CD14-positive monocyte (primary cell): ENCODE measurements at places on chromosomes 6 and 20. TPM values are rescaled to one million over a fixed set of nuclear protein-coding genes. Genes with fewer than 3 reads are reported as not detected.
A peak's percentile ranks its signal among the peaks of the same experiment; 100 is the strongest.

DNA sequence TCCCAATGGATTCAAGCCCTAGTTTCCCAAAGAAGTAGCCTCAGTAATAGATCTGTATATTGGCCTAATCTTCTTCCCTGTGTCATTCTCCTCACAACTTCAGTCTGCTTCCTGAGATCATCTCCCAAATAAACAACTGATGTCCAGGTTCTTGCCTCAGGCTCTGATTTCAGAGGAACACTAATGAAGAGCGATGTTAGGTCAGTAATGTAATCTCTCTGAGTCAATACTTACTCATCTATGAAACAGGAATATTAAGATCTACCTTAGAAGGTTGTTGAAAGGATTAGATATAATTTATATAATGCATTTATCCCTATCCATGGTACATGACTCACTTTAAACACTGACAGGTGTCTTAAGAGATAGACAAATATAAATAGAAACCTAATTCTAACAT, 246.0 kb upstream of the FLRT3 start:
- DNase-seq, result no peak

- no peak for DNase-seq
Measured at GRCh38 chr6:129146902-129147301, 264.0 kb downstream of the LAMA2 start.

DNA sequence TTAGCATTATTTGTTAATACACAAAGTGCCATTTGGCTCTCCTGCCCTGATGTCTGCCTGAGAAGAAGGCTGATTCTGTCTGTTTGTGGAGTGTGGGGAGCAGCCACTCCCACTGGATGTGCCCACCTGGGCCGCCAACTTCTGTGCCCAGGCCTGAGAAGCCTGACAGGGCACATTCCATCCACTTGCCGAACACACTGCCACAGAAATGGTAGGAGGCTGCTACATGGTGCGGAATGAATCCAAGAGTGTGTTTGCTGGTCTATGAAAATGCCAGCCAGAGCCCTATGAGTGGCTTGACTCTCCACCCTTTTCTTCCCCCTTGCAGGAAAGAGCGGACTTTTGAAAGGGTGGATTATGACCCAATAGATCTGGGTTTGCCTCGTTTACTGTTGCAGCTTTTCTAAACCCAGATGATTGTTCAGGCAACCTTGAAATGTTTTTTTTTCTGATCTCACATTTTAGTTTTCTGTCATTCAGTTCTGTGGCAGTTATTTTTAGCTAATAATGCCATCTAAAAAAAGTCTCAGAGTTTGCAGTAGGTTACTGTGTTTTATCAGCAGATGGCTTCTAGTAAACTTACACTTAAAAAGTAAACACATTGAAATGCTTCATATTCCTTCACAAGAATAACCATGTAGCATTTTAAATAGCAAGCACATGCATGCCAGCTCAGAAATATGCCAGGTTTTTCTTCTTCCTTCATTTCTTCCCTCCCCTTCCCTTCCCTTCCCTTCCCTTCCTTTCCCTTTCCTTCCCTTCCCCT, 196.5 kb downstream of the SLC35F1 start:
- no peak for DNase-seq

- DNase-seq, result no peak
Measured at GRCh38 chr6:38349795-38350194, 289.9 kb downstream of the BTBD9 start.

DNA sequence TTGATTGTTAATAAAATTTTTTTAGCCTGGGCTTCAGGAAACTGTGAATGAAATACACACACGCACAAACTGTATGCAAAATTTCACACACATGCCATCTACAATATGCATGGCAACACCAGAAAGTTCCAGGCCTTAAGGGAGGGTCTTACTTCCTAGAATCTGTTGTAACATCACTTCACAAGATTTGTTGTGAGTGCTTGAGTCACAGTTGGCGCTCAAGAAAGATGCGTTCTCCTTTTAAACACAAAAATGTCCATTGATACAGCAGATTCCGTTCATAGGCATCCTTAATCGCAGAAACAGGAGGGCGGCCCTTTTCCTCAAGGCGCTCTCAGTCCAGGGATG, 485 bp upstream of the RTF2 start:
- DNase-seq, result peak; percentile 35

- DNase-seq, result peak; percentile 68
Measured at GRCh38 chr6:149235130-149235561, 82.4 kb upstream of the TAB2 start.

DNA sequence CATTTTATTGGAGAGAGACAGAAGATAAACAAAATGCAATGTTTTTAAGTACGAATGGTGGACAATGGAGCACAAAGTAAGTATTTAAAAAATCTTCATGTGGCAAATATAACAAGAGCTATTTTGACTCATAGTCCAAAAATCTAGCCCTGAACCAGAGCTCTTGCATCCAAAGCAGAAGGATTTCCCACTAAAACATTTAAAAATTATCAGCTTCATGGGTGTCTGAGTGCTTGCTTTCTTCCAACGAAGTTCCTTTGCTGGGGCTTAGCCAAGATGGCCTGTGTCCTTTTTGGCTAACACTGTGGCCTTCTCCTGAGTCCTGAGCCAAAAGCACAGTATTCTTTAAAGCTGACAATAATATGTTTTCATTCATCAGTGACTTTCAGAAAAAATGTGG, 161.7 kb downstream of the RIMS1 start:
- no peak for DNase-seq

- DNase-seq, result no peak
Measured at GRCh38 chr6:25623879-25624278, 28.1 kb upstream of the SCGN start.

DNA sequence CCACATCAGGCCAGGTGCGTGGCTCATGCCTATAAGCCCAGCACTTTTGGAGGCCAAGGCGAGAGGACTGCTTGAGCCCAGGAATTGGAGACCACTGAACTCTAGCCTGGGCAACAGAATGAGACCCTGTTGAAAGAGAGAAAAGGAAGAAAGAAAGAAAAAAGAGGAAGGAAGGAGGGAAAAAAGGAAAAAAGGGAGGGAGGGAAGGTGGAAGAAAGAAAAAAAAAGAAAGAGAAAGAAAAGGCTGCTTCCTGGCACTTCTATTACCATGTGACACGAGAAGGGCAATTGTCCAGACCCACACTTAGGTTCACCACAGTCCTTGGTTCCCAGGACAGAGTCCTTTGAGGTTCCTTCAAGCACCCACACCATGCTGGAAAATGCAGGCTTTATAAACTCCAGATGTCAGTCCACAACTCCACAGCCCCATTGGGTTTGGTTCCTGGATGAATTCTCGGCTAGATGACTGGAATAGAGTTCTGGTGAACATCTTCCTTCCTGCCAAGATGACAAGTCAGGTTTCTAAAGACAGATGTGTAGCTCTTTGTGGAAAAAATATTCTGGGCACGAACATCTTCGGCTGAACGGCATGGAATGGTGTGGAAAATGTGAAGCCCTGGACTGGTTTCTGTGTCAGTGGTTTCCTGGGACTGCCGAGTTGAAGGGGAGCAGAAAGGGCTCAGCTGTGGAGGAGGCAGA, 32.5 kb downstream of the NT5E start:
- DNase-seq, result no peak

- peak; percentile 39 for DNase-seq
Measured at GRCh38 chr6:44076356-44077213, 50.7 kb downstream of the MRPL14 start.

GRCh38 chr6:169160855-169161560, 92.6 kb downstream of the THBS2 start:
- DNase-seq, result no peak

DNA sequence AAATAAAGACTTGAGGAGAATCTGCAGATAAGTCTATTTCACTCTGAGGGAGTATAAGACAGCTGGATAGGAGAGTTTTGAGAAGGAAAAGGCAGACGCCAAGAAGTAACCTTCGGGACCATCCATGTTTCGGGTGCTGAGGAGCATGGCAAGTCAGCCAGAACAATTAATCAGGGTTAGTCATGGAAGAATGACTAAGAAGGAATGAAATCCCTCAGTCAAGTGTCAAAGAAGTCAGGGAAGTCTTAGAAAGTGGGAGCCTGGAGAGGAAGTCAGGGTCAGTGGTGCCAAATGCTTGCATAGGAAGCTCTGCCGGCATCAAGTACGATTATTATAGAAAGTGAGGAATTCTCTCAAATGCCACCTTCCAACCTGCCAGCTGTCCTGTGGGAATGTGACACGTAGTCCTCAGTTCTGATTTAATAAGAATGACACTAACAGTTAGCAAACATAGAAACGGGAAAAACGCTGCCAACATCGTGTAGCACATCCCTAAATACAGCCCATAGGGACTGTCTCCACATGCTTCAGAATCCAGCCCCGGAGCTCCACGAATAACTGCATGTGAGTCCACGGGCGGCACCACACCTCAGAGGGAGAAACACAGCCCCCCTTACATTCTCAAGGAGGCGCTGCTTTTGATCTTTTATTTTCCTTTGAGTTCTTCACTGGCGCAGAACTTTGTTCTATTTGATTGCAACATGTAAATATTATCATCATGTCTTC, 602.7 kb downstream of the PRKN start:
- no peak for DNase-seq

DNA sequence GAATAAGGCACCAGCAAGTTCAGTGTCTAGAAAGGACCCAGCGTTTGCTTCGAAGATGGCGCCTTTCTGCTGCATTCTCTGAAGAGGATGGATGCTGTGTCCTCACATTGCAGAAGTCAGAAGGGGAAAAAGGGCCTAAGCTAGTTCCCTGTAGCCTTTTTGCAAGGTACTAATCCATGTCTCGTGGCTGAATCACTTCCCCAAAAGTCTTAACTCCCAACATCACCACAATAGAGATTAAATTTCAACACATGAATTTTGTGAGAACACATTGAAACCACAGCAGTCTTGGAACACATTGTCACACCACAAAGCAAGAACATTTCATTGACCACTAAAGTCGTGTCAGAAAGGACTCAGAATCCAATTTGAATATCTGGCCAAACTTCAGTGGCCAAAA, 42.1 kb downstream of the KLHL31 start:
- DNase-seq, result peak; percentile 78

- peak; percentile 24 for DNase-seq
Measured at GRCh38 chr20:49685161-49685601, 28.5 kb downstream of the B4GALT5 start.

ALDH8A1 gene
- polyA plus RNA-seq, result not detected

LYRM2 gene
- 7.8 and 13.2 TPM in 2 replicates for polyA plus RNA-seq

CDYL gene
- polyA plus RNA-seq, result 4.2 TPM
